ENCODE measurements at places on chromosomes 12 and 14. TPM values are rescaled to one million over a fixed set of nuclear protein-coding genes. Genes with fewer than 3 reads are reported as not detected.

Gene CLEC9A
- total RNA-seq, result not detected

Gene EXOC3L4
- total RNA-seq, result not detected

Gene TAC3
- not detected for total RNA-seq

Gene KRT85
- not detected for total RNA-seq

Gene STRN3
- total RNA-seq, result 27.6 TPM

Gene OR6C2
- total RNA-seq, result not detected

Gene TESPA1
- total RNA-seq, result not detected

Gene HOTAIR
- total RNA-seq, result 0.12 TPM

Gene STAB2
- 0.12 TPM for total RNA-seq

Gene POLE
- total RNA-seq, result 25.4 TPM

Gene CPNE8
- 24.9 TPM for total RNA-seq

Gene MSRB3
- 35.3 TPM for total RNA-seq

Gene SERPINA1
- 0.87 TPM for total RNA-seq

Gene IAPP
- total RNA-seq, result not detected

Gene CRIP2
- total RNA-seq, result 515 TPM

Gene SLCO1B1
- total RNA-seq, result not detected

Gene INSM2
- not detected for total RNA-seq

All from glomerular endothelial cell (primary cell).